ENCODE measurements at places on chromosomes 16 and 17. TPM values are rescaled to one million over a fixed set of nuclear protein-coding genes. Genes with fewer than 3 reads are reported as not detected.
A peak's percentile ranks its signal among the peaks of the same experiment; 100 is the strongest.

DNA sequence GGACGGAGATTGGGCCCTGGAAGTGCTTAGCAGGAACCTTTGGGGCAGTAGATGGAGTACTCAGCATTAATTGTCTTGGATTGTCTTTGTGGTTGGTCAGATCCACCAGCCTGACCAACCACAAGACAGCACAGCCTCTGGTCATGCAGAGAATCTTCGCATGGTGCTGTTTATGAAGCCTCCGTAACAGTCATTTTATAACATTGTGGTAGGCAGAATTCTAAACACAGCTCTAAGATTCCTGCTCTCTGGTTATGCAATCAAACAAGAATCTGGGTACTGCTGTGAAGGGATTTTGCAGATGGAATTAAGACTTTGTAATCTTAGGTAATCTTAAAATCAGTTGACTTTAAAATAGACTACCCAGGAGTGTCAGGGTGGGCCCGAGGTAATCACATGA is 312.2 kb upstream of the GOT2 start:
- no peaks in the 10 kb centered on the region for H3K4me1 ChIP-seq
- H3K27ac ChIP-seq: no peak overlapping the region
- no peak overlapping the region for H3K4me3 ChIP-seq
- no peaks in the 10 kb centered on the region for H3K27me3 ChIP-seq
- DNase-seq: no peak

The ALDH3A1 gene
- total RNA-seq: 0.34 TPM

DNA sequence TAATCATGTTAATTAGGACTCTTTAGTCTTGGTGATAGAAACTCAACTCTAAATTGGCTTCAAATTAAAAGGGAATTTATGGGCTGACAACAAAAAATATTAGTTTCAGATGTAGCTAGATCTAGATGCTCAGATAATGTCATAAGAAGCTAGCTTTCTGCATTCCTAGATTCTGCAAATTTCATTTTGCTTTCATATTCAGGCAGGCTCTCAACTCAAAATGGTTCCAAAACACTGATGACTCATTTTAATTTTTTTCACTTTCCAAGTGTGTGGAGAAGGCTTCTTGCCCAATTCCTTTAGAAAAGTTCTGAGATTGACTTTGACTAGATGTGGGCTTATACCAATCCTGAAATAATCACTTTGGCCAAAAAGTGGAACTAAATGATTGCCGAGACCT is 236.7 kb upstream of the GOT2 start:
- H3K36me3 ChIP-seq: no peaks in the 10 kb centered on the region
- no peaks in the 10 kb centered on the region for H3K27me3 ChIP-seq
- no peak for DNase-seq
- H3K4me3 ChIP-seq: no peak overlapping the region

The SHISA6 gene
- total RNA-seq: not detected

The PDILT gene
- total RNA-seq: not detected

DNA sequence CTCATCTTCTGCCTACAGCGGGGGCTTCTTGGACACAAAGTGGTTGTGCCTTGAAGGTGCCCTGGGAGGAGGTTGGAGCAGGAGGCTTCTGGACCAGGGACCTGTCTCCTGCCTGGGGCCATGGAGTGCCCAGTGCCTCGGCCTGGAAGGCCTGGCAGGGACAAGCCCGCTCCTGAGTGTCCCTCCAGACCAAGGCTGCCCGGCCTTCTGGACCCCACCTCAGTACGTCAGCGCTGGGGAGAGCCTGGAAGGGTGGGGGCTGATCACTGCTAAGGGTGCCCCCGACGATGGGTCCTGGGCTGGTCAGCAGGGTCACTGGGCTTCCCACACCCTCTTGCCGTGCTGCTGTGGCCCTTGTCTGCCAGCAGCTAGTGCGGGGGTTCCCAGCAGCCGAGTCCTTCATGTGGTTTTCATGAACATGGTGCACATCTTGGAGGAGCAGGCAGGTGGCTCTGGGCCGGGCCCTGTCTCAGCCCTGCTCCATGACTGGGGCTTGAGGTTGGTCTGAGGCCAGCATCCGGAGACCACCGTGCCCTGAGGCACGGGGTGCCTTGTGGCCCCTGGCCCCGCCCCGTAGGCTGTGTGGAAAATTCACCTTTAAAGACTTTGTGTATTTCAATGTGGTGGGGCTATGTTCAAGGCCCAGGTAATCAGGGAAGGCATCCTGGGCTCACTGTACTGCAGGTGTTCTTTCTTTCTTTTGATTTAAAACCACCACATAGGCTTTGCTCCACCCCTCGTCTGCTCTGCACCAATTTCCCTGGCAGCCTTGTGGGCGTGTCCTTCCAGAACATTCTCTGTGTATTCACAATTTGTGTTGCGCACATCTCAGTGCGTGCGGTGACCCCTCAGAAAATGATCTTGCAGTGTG is 22.4 kb downstream of the MGRN1 start:
- no peak for DNase-seq
- peaks cover 17% of the 10 kb centered on the region for H3K36me3 ChIP-seq
- peaks cover 38% of the 10 kb centered on the region for H3K4me1 ChIP-seq
- no peaks in the 10 kb centered on the region for H3K27me3 ChIP-seq

DNA sequence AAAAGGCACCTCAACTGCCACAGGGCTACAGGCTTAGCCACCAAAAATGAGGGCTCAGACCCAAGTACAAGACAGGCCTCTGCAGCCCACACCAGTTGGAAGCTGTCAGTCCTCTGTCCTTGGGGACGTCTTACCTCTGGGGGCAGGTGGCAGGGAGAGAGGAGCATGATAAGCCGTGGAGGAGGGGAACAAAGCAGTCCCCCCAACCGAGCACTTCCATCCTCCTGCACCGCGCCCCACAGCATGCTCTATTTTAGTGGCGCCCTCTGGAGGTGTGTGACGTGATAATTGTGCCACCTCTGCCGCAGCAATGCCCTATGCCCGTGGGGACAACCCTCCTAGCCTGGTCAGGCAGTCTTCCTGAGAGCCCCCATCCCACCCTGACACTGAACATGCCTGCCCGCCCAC is 13.6 kb downstream of the G6PC3 start:
- H3K36me3 ChIP-seq: peaks cover 4% of the 10 kb centered on the region
- H3K4me3 ChIP-seq: no peak overlapping the region
- peak; percentile 48 for DNase-seq
- H3K27ac ChIP-seq: no peak overlapping the region

DNA sequence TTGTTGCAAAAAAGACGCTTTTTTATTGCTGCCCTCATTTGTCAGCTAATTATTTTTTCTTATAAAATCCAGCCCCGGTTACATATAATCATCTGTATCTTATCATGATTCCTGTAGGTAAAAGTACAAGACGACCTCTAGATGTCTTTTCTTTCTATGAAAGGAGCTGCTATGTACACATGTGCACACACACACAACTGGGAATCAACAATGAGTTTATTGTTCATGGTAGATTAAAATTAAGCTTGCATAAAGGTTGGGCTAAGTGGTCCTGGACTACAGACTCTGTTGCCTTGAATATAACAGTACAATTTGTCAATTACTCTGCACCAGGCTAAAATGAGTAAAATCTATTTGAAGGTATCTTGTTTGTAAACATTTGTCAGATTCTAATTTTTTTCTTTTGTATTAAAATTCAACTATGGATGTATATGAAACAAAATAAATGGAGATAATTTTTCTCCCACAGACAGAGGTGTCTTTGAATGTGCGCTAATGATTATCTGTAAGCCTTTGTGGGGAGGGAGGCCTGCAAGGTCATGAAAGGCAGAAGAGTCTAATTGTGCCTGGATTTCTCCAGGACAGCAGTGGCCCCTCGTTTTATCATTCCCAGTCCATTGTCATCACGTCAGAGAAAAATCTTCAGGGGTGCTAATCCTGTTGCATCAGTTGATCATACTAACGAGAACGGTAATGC is 13.4 kb downstream of the C17orf58 start:
- H3K36me3 ChIP-seq: no peaks in the 10 kb centered on the region
- H3K27ac ChIP-seq: peak overlapping the region; percentile 17
- H3K4me1 ChIP-seq: no peaks in the 10 kb centered on the region
- no peak overlapping the region for H3K4me3 ChIP-seq

DNA sequence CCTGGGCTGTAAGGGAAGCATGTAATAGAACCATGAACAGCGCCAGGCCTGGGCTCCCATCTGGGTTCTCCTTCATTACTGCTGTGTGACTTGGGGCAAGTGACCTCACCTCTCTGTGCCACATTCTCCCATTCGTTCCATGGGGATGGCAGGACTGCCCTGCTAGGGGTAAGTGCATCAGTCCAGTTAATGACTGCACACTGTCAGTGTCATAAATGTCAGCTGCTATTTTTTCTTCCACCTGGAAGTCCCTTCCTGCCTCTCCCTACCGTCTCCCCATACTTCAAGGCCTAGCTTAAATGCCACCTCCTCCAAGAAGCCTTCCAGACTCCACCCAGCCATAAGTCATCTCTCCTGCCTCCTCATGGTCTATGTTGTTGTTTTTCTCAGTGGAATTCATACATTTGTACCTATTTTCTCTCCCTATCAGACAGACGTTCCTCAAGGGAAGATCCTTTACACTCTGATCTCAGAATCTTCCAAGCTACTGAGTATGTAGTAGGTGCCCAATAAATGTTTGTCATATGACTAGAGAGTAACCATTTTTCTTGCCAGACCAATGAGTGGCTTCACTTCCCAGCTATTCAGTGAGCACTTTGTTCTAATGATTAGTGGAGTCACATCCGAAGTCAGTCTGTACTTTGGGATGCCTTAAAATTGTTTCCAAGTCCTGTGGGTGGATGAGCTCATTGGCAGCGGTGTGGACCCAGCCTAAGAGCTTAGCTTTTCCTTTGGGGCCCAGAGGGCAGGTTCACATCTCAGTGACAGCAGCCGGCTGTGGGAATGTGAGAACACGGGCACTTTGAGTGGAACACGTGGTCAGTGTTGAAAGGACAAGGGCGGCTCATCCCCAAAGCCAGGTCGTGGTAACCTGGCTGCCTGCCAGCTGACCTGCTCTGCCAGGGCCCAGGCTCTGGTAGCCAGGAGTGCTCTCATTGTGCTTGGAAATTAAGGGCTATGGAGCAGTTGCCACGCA is 147.5 kb upstream of the GSE1 start:
- H3K27ac ChIP-seq: no peak overlapping the region
- DNase-seq: no peak
- no peaks in the 10 kb centered on the region for H3K36me3 ChIP-seq
- peaks cover 27% of the 10 kb centered on the region for H3K27me3 ChIP-seq
- no peak overlapping the region for H3K4me3 ChIP-seq

GRCh38 chr17:63285551-63285950 is 160.6 kb downstream of the CYB561 start:
- H3K4me3 ChIP-seq: no peak overlapping the region
- no peaks in the 10 kb centered on the region for H3K4me1 ChIP-seq
- no peak overlapping the region for H3K27ac ChIP-seq
- no peak for DNase-seq
- H3K27me3 ChIP-seq: no peaks in the 10 kb centered on the region

The EVPL gene
- 0.09 TPM for total RNA-seq

- DNase-seq: peak; percentile 20
- H3K27me3 ChIP-seq: no peaks in the 10 kb centered on the region
- H3K4me1 ChIP-seq: peaks cover 22% of the 10 kb centered on the region
Measured at GRCh38 chr17:76643553-76644148, at the start of gene ST6GALNAC1. Gene ST6GALNAC1, minus strand, starts transcription at chr17:76643757. Its CDS starts 119 bp downstream, at chr17:76643638.

The GEMIN4 gene
- total RNA-seq: 26.9 TPM

All from activated T-cell treated with anti-CD3 and anti-CD28 coated beads, Interleukin-2, amount 50 U/mL, for 72 hours (primary cell).